Fibroblast of the aortic adventitia (primary cell): ENCODE measurements at places on chromosomes 7 and 10. TPM values are rescaled to one million over a fixed set of nuclear protein-coding genes. Genes with fewer than 3 reads are reported as not detected.

The AEBP1 gene
- 168 and 234 TPM in 2 replicates for total RNA-seq

DNA sequence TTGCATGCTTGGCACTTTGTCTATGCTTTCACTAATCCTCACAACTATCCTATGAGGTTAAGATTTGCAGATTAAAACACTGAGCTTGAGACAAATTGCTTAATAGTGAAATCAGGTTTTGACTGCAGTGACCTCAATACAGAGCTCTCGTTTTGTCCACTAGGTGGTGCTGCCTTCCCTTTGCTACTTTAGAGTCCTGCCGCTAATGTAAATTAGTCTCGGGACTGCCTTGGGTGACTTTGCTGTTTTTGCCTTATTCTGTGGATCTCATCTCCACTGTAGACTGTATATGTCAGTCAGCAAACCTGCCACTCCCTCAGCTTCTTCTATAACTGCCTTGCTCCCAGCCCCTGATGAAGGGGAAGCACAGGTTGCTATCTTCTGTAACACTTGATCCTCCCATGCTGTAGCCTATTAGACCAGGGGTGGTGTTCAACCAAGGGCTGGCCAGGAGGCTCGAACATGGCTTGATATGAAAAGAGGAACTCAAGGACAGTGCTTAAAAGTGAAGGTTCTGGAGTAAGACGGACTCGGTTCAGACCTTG lies 26.0 kb downstream of the ASB4 start:
- peak; percentile 80 for DNase-seq

DNA sequence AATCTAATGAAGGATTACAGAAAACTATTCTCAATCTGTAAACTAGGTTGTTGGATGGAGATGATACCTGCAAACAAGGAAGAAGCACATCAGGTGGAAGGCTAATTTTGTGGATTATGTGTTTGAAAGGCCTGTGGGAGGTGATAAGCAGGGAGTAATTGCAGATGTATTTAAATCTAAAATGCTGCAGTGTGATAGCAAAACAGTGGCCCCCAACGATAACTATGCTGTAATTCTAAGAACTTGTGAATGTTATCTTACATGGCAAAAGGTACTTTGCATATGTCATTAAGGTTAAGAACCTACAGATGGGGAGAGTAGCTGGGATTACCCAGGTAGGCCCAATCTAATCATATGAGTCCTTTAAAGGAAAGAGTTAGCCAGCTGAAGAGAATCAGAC lies 164.5 kb upstream of the AHR start:
- no peak for DNase-seq

DNA sequence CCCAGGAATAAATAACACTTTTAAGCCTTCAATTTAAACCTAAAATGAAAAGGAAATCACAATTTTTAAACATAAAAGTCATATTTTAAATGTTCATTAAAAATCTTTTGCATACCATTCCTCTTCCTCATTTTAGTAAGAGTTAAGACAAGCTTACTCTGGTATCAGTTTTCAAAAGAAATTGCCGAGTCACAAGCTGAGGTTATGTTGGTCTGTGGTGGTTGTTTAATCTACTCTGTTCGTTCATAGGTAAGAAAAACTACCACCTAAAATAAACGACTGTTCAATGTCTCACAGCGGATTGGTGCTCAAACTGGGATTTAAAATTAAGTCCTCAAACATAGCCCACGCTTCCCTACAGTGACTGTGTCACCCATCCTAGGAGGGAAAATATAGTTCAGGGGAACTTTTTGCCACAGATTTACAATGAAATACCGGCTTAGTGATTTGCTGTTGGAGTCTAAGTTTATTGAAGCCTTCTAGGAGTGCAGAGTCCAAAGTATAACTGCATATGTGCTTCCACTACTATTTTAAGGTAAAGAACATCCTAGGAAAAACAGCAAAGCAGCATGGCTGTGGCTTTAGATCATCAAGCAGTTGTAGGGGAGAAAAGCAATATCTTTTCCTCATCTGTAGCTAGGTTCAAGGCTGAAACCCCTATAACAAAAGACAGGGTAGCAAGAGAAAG lies 61.1 kb downstream of the GNAT3 start:
- peak; percentile 52 for DNase-seq

GRCh38 chr7:87797798-87798403 lies 78.3 kb downstream of the SLC25A40 start:
- DNase-seq = peak; percentile 68

- DNase-seq = no peak
Observed at GRCh38 chr7:132687981-132688383, 111.7 kb upstream of the PLXNA4 start.
